ENCODE measurements at places on chromosomes 12 and 14.

- no peak for DNase-seq
Observed at GRCh38 chr12:83796531-83796930, 1109.8 kb downstream of the TMTC2 start.

DNA sequence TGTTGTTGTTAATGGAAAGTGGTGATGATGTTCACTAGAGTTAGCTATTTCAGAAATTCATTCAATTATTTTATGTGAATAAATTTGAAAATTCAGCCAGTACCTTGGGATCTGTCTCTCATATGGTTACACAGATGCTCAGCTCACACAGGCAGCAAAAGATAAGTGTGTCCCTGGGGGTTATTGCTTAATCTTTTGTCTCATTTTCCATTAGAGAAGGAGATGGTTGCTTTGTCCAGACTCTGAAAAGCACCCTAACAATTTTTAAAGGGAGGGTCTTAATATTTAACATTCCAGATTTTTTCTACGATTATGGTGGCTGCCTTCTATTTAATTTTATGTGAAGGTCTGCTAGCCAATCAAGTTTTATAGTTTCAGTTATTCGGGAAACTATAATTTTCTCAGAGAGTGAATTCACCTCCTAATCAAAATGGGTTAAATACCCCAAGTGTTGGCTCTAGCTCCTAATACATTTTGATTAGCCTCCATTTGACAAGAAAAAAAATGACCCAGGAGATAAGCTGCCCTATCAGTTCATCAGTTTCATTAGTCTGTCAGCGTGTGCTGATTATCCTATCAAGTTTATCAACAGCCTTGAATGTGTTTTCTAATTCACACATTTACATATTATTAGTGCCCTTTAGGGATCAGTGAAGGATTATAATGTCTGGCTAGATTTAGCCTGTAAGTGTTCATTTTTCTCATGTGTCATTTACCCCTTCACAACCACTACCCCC, 282.1 kb downstream of the TMTC2 start:
- DNase-seq, result no peak

GRCh38 chr12:24840046-24840800, 108.7 kb downstream of the BCAT1 start:
- DNase-seq, result no peak

GRCh38 chr12:106771425-106771824, 3.1 kb upstream of the RIC8B start:
- no peak for DNase-seq

DNA sequence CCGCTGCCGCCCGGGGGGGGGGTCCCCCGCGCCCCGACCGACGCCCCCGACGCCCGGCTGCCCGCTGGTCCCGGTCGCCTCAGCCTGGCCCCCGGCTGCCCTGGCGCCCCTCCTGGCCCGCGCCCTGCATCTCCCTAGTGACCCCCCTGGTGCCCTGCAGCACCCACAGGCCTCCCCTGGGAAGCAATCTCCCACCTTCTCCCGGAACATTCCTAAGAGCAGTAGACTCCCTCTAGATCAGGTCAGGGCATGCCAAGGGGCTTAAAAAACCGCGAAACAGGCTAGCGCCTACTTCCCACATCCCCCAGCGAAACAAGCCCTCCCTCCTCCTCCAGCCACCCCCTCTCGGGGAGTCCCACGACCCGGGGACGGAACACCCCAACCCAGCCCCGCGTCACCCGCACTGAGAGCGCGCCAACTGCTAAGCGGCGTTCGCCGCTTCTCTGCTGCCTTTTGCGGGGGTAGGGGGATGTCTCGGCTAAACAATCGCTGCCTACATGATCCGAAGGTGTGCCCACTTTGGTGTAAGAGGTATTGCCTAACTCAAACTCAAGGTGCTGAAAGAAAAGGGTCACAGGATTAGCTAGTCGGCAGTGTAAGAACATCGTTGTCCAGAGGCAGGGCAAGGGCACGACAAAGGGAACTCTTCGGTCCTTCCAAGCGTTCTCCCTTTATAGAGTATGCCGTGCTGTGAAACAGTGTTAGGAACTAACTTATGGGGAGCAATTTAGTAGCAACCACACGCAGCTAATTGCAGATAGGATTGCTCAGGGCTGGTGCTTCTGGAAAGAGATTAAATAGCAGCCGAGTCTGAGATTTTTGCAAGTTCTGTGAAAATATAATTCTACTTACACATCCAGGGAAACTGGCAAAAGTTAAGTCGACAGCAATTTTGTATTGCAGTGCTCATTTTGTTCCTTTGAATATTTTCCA, 619 bp upstream of the NTN4 start:
- DNase-seq, result no peak

- DNase-seq, result no peak
Observed at GRCh38 chr12:46499901-46500300, 127.3 kb upstream of the SLC38A2 start.

DNA sequence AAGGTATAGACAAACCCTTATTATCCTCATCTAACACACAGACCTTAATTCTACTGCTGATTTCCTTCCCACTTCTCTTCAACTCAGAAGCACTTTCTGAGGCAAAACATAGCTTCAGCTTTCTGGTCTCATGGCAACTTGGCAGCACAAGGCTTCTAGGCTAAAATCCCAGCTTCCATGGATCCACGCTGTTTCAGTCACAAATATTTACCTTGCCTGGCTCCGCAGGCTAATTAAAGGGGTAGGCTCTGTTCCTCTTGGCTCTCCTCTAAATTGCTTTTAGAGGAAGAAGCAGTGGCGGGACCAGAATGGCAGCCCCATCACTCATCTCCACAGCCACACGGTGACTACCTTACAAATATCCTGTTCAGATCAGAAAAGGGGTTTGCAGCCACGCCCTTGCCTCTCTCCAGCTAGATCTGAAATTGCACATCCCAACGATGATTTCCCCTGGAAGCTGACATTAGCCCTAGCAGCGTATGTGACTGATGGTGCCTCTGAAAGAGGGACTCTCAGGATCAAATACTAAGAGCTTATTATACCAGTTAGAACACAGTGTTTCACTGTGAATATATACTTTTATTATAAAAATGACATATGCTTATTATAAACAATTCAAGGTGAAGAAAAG, 221.5 kb upstream of the NUDT4 start:
- DNase-seq, result no peak

GRCh38 chr12:130775953-130776856, 60.1 kb upstream of the RIMBP2 start:
- DNase-seq, result no peak

All from T-helper 2 cell (primary cell).